ENCODE measurements at places on chromosomes 6 and 20.

GRCh38 chr6:36114798-36115408, 15.4 kb upstream of the MAPK13 start:
- DNase-seq, result no peak

GRCh38 chr6:83069633-83070032, 2.2 kb downstream of the DOP1A start:
- DNase-seq, result no peak

DNA sequence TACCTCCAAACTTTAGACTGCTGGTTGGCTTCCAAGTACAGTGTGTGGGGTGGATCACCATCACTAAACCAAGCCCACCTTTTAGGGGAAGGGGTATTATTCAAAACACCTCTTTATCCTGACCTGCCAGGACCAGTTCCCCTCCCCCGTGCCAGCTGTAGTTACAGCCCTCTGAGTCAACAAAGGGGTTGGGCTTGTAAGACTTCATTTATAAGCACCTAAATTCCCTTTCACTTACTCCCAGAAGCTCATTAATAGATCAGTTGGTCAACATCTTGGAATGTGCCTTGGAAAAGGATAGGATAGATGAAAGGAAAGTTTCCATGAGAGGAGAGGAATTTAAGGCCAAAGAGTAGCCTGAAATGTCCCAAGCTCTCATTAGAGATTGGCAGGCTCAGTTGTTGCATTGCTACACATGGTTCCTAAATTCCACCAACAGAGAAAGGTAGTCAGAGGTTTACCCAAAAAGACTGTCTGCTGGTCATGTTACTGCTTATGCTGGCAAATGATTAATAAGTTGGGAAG, 59.2 kb downstream of the TNFAIP3 start:
- DNase-seq, result peak; percentile 17

DNA sequence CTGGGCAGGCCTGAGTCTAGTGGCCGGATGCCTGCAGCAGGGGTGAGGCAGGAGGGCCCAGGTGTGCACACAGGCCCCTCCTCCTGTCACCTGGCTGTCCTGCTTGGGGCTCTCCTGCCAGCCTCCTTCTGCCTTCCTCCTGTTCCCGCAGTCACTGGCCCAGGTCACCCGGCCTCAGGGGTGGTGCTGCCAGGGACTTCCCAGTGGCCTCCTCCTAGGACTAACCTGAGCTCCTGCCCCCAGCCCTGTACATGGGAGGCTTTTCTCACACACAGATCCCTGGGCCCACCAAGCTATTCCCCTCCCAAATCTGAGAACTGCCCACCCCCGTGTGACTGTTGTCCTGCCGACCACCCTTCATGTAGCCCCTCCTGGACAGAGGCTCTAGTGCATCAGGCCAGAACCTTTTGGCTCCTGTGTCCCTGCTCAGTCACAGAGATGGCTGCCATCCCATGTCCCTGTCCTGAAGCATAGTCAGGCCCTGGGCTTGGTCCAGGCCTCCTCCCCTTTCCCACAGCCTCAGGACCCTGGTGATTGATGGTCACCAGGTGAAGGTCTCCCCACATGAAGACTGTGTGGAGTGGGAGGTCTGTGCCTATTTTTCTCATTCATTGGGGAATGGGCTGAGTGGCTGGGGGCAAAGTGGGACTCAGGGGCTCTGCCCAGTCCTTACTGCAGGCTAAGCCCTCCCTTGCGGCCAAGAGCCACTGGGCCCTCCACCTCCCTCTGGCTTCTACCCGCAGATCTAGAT, 1.1 kb upstream of the ULBP1 start:
- no peak for DNase-seq

DNA sequence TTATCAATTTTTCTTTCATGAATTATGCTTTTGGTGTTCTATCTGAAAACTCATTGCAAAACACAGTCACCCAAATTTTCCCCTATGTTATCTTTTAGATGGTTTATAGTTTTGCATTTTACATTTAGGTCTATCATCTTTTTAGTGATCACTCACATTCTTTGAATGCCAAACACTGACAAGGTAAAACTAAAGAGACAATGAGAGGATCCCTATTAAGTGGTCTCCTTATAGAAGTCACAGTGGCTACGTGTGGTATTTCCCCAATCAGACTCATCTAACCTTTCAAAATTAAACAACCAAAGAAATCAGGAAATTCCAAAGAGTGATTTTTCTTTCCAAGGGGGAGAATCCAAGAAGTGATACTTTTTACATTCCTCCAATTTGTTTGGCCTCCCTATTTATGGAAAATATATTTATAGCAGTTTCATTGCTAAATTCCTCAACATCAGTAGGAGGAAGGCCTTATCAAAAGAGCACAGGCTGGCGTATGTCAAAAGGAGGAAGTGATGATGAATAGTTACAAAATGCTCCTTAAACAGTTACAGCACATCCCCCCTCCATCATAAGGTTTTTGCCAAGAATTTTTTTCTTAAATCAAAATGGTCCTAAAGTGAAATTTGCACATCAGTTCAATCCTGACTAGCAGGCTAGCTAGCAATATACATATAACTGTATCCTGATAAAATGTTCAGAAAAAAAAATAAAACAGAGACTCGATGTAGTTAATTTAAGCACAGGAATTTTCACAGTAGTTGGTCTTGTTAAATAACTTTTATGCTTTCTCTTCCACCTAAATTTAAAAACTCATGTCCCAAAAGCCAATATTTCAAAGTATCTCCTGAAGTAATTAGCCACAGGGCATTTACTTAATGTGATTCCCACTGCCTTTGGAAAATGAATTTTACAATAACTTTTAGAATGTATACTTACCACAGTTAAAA, 76.2 kb upstream of the IPCEF1 start:
- DNase-seq, result peak; percentile 49

All from brain microvascular endothelial cell (primary cell).